ENCODE measurements at places on chromosomes 1 and 21.

DNA sequence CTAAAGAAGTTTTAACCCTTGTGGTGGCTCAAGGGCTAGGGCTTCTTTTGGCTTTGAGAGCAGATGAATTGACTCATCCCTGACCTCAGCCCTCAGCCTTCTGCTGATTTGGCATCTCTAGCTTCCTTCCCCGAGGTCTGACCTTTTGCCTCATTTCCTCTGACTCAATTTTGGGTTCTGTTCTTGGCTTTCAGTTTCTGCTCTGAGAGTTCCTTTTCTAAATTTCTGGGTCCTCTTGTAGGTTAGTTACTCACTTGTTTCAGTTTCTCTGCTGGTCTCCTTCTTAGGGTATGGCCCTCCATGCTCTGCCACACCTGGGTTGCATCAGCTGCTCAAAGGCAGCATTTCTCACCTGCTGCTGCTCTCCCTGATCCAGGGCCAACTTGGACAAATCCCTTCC, 19.4 kb downstream of the PDE4B start:
- DNase-seq: peak; percentile 82

- no peak for DNase-seq
These were observed 11.7 kb upstream of the PLPPR4 start for GRCh38 chr1:99252630-99253029.

DNA sequence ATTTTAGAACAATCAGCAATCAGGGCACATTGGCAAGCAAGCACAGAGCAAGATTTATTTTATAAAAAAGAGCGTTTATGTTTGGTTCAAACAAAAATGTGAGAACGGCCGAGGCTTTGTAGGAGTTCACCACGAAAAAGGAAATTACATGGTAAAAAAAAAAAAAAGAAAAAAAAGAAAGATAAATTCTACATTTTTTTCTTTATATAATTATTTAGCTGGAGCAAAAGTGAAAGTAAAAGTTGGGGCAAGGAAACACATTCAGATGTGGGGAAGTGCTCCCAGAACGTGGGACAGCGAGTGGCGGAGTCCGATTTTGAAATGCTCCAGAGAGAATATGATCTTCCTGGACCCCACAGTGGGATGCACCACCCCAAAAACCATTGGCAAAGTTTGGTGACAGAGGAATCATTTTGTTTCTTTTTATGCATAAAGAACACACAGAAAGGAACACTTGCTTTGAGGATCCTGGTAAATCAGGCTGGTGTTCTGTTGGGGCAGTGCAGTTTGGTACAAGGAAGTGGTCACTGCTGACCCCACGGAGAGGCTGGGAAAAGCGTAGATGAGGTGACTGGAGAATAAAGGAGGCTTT, 16.3 kb upstream of the ATP5PO start:
- DNase-seq: no peak

GRCh38 chr1:40732756-40733301, 41.3 kb downstream of the NFYC start:
- DNase-seq: no peak

DNA sequence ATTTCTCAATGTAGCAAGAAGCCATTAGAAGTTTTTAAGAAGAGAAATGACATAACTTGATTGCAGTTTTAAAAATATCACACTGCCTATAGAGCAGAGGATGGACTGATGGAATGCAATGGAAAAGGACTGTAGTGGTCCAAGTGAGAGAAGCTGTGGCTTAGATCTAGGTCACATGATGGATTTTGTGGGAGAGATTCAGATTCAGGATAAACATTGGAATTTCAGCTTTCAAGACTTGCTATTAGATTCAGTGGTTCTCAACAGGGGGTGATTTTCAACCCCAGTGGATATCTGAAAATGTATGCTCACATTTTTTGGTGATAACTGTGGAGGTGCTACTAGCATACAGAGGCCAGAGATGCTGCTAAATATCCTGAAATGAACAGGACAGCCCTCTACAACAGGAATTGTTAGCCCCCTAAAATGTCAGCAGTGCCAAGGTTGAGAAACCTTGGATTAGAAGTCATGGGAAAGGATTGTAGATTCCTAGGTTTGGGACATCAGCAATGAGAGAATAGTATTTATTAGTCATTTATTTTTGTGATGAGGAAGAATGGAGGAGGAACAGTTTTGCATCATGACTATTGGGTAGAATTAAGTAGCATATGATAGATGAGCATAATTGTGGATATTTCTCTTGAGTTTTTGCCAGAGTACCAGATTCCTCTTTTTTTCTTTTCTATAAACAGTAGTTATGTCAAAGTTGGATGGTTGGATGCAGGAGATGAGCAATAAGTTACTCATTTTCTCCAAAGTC, 30.1 kb upstream of the KCNK2 start:
- DNase-seq: peak; percentile 46

GRCh38 chr1:62011006-62011405, 183.6 kb upstream of the L1TD1 start:
- no peak for DNase-seq

DNA sequence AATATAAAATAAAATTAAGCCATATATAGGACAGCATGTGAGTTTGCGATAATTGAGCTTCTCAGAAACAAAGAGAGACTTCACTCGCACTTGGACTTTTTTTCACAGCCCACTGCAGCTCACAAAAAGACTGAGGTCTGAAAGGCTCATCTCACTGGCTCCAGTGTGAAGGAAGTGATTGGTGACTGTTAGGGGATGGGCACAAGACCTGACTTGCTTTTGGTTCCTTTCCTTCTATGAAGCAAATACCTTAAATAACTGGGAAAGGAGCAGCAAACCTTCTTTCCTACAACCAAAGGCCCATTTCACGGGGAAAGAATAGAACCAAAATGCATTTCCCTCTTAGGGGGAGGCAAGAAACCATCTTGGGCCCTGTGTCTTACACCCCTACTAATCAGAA, 13.1 kb upstream of the TTLL7 start:
- DNase-seq: no peak

DNA sequence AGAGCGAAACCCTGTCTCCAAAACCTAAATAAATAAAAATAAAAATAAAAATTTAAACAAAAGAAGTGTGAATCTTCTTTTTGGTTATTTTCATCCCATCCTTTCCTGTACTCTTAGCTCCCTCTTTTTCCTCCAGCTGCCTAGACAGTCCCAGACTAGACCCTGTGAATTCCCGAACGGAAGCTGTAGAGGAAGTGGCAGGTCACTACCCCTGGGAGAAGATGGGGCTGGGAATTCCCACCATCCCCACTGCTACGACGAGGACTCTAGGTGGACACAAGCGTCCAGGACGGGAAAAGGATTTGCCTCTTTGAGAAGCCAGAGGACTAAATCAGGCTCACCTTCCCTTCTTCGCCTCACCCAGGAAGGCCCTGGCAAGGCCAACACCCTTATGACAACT, 12.6 kb downstream of the RHBDL2 start:
- no peak for DNase-seq

- no peak for DNase-seq
These were observed 36.8 kb downstream of the MAP10 start for GRCh38 chr1:232841823-232842565.

GRCh38 chr1:154186177-154186576, 5.7 kb downstream of the TPM3 start:
- no peak for DNase-seq

- no peak for DNase-seq
These were observed 65.7 kb downstream of the KCND3 start for GRCh38 chr1:111923766-111924165.

DNA sequence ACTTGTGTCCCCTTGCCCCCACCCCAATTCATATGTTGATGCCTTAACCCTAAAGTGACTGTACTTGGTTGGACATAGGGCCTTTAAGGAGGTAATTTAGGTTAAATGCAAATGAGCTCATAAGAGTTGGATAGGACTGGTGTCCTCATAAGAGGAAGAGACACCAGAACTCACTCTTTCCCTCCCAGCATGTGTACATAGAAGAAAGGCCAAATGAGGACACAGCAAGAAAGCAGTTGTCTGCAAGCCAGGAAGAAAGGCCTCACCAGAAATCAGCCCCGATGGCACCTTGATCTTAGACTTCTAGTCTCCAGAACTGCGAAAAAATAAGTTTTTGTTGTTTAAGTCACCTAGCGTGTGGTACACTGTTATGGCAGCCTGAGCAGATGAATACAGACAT, 45.5 kb downstream of the RAB3GAP2 start:
- DNase-seq: no peak

DNA sequence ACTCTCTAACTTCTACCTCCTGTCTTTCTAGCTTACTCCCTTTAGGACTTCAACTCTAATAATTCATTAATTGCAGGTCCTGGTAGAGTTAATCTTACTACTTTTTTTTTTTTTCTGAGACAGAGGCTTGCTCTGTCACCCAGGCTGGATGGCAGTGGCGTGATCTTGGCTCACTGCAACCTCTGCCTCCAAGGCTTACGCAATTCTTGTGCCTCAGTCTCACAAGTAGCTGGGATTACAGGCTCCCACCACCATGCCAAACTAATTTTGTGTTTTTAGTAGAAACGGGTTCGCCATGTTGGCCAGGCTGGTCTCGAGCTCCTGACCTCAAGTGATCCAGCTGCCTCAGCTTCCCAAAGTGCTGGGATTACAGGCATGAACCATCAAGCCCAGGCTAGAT, 15.7 kb downstream of the BTBD8 start:
- no peak for DNase-seq

DNA sequence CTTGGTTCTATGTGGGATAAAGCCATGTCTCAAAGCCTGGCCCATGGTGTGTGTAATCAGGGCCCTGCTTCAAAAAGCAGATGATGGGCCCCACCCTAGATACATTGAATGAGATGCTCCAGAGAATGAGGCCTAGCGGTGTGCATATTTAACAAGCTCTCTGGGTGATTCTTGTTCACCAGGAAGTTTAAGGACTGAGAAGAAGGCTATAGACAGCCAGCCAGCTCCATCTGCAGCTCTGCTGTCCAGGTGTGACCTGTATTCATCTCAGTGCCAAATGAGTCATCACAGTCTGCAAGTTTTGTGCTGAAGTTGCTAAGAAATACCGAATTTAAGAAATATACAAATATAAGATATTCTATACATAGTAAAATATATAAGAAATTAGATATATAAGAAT, 182.0 kb upstream of the RUNX1 start:
- DNase-seq: no peak

DNA sequence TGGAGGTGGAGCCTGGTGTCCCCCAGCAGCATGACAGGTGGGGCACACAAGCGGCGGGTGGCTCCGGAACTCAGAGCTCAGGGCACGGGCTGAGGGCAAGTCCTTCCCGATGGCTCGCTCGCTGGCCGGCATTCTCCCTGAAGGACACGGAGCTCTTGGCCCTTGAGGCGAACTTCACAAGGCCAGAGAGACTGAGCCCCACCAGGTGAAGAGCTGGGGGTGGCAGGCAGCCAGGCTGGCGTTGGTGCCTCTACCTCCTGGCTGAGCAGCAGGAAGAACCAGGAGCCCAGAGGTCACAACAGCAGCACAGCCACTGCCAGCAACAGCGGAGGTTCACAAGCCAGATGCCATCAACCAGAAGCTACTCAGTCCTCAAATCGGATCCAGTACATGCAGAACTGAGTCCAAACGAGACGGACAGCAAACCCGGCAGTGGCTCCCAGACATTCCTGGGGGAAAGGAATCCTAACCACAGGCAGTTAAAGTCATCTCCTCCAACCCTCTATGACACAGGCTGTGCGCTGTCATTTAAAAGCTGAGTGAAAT, 54.1 kb downstream of the NPHP4 start:
- DNase-seq: peak; percentile 58

- no peak for DNase-seq
These were observed 6.9 kb downstream of the FBXO2 start for GRCh38 chr1:11647333-11647732.

- no peak for DNase-seq
These were observed 349 bp downstream of the ADGRB2 start for GRCh38 chr1:31763671-31764311.

DNA sequence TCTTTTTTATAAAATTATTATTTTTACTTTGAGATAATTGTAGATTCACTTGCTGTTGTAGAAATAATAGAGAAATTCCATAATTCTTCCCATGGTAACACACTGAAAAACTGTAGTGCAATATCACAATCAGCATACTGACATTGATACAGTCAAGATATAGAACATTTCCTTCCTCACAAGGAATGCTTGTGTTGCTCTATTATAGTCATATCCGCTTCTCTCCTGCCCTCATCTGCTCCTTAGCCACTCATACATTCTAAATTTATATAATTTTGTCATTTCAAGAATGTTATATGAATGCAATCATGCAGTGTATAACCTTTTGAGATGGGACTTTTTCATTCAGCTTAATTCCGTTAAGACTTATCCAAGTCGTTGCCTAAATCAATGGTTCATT, 320.2 kb downstream of the BARHL2 start:
- DNase-seq: no peak

- no peak for DNase-seq
These were observed 121.6 kb upstream of the IRF2BP2 start for GRCh38 chr1:234731569-234732085.

GRCh38 chr1:40742363-40743061, 41.1 kb upstream of the KCNQ4 start:
- no peak for DNase-seq

DNA sequence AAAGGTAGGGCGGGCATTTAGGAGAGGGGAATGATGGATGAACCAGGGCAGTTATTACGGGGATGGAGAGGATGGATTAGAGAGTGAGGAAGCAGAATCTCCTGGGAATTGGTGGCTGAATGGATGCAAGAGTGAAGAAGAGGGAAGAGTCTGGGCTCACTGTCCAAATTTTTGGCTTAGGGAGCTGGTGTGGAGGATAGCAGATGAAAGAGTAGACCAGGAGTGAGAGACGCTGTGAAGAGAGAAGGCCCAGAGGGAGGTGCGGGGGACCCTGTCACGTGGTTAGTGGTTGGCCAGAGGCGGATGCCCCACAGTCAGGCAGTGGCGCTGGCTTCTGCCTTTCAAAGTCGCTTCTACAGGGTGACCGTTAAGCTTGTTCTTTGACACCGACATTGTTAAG, 78.4 kb downstream of the PEX14 start:
- no peak for DNase-seq

GRCh38 chr1:46043458-46044017, 88.9 kb downstream of the PIK3R3 start:
- DNase-seq: no peak

DNA sequence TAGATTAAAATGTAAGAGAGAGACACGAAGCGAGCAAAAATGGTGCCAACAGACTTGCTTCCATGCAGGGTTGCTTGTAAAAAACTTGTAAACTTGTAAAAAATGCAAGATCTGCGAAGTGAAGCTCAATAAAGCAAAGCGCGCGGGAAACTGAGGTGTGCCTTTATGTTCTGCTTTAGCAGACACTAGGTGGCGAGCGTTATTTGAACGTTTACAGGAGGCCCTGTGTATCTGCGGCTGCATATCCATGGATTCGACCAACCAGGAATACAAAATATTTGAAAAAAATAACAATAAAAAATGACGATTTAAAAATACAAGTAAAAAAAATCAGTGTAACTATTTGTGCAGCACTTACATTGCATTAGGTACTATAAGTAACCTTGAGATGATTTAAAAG, 1.5 kb downstream of the UBE2G2 start:
- no peak for DNase-seq

- DNase-seq: no peak
These were observed 72.0 kb downstream of the MAN1C1 start for GRCh38 chr1:25688390-25689119.

DNA sequence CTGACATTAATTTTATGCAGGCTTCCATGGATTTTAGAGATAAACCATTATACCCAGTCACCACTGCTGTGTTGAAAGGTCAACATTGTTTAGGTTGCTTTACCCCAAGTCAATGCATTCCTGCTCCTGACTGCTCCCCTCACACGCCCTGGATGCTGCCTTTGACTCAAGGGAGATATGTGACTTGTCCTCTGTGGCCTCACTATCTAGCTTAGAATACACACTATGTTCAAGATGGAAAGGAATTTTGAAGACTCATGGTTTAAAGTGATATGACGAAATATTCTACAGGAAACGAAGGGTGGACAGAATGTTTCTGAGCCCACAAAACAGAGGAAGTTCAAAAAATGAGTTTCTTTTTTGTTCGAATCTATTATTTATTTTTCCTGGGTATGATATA, 170.4 kb upstream of the NR5A2 start:
- no peak for DNase-seq

All from GM04504 (cell line).